CD4-positive, alpha-beta T cell treated with Interleukin-1 beta for 1 hour (primary cell): ENCODE measurements at places on chromosomes 2 and 18.
A peak's percentile ranks its signal among the peaks of the same experiment; 100 is the strongest.

DNA sequence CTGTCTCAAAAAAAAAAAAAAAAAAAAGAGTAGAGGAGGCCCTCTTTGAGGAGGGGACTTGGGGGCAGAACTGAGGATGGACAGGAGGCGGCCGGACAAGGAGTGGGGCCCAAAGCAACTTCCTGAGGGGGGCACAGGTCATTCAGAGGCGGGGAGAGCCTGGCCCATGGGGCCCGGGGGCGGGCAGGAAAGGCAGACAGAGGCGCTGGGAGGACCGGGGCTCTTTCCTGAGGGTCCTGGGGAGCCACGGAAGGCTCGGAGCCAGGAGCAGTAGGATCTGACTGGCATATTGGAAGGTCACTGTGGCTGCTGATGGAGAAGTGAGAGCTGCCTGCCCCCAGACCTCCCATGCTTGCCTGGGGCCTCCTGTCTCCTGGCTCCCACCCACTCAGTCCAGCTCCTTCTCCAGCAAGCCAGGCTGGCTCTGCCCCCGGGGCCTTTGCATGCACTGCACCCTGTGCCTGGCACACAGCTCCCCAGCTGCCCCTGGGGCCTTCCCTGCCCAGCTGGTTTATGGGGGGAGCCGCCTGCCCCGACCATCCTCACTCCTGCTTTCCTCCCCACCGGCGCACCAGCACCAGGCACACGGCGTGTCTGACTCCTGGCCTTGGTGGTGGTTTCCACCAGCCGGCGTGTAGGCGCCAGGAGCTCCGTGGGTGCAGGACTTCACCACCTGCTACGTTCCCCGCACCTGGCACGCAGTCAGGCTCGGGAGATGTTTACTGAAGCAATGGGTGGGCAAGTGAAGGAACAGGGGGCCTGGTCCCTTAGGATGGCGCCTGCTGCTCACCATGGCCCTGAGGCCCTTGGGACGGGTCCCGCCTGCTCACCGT is 5.6 kb downstream of the ESPNL start:
- DNase-seq = no peak

DNA sequence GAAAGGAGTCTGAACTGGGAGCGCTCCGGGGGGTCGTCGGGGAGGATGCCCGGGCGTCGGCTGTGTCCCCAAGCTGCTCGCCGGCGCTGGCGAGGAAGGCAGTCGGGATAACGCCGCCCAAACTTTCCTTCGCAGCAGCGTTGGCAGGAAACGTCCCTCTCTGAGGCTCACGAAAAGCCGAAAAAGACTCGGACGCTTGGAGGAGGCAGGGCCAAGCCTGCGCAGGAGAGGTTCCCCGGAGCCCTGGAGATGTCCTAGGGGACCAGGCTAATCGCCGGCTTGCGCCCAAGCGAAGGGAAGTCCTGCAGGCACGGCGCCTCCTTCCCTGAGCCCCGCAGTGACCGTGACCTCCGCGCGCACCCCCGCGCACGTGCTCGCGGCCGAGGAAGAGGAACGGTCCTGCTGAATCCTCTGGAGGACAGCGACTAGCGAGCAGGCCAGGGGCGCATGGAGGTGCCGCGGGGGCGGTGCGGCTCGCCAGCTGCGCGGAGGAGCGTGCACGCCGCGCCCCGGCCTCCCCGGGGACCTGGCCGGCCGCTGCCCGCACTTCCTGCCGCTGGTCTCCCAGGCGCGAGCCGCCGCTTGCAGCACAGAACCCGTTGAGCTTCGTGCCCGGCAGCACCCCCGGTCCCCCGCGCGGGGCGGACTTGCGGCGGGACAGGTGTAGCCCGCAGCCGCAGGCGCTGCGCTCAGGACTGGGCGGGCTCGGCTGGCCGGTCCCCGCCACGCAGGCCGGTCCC is at the start of gene SH3RF3:
Gene SH3RF3 (plus strand): TSS at position 590 of the 740 bp plus-strand sequence.
- peak; percentile 12 for DNase-seq

- no peak for DNase-seq
Measured at GRCh38 chr2:237406371-237406895, 7.5 kb downstream of the COL6A3 start.

DNA sequence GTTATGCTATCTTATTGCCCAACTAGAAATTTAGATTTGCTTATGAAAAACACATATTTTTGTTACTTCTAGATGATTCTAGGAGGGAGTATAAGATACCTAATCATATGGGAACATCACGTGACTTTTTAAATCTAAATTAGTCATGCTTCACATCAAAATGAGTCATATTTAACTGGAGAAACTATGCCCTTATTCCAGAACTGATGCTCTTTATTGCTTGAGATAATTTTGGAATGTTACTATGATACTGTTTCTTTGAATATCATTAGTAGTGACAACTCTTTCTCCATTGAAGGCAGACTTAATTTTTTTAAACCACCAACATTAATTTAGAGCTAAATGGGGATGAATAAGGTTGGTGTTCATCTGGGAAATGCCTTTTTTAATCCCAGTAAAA is 19.9 kb upstream of the ELAC1 start:
- no peak for DNase-seq

GRCh38 chr18:72820571-72820970 is 47.2 kb downstream of the NETO1 start:
- DNase-seq = no peak

DNA sequence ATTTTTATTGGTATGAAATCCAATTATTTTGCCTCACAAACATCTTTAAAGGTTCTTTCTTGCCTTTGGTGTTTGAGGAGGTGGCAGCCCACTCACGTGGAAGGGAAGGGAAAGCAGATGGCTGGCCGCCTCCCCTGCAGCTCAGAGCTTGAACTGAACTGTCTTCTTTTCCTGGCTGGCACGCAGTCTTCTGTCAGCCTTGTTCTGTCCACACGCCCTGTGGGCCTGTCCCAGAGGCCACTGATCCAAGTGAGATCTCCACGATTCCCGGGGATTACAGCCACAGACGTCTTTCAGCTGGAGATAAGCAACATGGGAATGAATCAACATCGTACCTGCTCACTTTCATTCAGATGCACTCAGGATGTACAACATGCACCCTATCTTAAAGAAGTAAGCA is 73.3 kb downstream of the TMEM18 start:
- DNase-seq = no peak

DNA sequence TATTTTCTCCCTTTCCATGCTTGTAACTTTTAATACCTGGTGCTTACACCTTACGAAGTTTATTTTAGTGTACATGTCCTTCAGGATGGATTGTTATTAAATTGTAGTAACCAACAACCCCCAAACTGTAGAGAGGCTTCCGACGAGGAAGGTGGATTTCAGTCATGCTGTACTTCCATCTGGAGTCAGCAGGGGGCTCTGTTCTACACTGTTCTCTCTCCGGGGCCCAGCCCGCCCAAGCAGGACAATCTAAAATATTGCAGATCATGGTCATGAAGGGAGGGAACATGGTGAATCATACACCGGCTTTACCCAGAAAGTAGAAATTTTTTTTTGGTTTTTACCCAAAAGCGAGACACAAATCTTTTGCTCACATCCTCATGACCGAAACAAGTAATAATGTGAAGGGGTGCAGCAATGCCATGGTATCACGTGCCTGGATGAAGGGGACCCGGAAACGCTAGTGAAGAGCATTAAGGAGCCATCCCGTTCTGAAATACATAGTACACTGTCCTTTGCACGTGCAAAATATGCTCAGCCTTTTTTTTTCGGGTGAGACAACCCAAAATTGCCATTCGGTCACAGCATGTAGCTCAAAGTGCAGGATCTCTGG is 884.8 kb downstream of the EPHA4 start:
- peak; percentile 46 for DNase-seq

DNA sequence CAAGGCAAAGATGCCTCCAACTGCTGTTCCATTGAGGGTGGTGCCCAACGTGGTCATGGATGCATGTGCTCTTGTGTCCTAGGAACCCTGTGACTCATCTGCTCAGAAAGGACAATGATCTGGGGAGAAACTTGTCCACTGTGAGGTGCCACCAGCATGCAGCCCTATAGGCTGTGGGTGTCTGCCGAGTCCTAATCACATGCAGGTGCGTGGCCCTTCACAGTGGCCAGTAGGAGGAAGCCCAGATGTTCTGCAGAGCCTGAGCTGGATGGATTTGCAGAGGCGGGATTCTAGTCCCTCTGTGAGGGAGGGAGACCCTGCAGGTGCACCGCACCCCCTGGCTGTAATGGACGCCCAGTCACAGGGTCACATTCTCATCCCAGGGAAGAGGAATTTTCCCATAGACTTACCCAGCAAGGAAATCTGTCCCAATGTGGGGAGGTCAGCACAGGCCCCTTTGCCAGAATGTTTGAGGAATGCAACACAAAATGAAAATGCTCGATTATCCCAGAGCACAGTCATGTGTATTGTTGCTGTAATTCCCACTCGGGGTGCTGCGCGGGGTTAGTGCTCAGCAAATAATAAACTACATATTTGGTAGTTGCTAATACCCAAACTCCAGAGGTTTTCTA is 13.9 kb downstream of the GDF7 start:
- no peak for DNase-seq

GRCh38 chr2:10382354-10383061 is 65.6 kb downstream of the ODC1 start:
- DNase-seq = peak; percentile 47

GRCh38 chr18:498931-499775 is 1.3 kb downstream of the COLEC12 start:
- DNase-seq = no peak

- DNase-seq = no peak
Measured at GRCh38 chr2:139773720-139774277, 993.6 kb upstream of the NXPH2 start.

DNA sequence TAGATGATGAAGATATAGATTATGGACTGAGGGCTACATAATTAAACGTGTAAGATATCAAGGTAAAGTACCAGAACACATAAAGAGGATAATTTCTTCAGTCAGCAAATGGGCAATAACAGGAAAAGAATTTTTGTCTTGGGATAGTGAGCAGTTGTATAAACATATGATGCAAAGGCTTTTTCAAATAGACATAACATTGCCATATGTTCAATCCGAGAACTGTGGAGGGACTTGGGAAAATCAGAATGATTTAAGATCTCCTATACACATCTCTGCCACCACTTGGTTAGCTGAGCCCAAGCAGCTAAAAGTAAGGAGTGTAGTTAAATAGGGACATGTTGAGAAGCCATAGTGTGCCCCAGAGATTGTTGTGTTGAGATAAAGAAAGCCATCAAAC is 287.6 kb upstream of the ZNF521 start:
- no peak for DNase-seq

DNA sequence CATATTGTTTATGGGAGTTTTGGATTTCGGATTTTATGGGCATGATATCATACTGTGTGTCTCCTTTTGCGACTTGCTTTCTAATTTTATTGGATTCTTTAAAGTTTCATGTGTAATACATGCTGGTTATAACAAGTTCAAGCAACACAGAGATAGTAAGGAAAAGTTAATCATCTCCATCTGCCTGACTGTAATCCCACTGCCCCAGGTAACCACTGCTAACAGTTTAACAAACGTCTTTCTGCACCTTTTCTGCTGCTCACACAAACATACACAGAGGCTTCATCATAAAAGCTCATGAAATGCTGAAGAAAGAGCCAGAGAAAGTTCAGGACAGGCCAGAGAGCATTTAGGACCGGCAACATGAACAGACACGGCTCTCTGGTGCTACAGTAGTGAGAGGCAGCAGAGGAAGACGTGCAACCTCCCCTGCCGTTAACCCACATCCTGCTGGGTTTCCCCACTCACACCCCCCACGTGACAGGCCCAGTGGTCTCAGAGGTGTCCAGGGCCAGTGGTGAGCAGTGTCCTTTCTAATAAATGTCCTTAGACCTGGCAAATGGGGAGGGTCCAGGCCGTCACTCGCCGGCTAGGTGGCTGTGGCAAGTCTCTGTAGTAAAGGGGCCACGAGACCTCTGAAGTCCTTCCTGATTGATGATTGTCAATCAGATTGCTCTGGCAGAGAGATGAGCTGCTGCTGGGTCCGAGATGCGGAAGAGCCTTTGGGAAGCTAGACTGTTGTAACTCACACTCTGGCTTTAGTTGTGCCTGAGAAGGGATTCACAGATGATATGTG is 43.0 kb upstream of the SLC1A4 start:
- DNase-seq = peak; percentile 59

- no peak for DNase-seq
Measured at GRCh38 chr2:6423157-6423556, 442.6 kb downstream of the CMPK2 start.

GRCh38 chr2:48265169-48266030 is 264.6 kb upstream of the STON1 start:
- DNase-seq = no peak

- DNase-seq = no peak
Measured at GRCh38 chr18:10030816-10031541, 117.2 kb downstream of the VAPA start.

DNA sequence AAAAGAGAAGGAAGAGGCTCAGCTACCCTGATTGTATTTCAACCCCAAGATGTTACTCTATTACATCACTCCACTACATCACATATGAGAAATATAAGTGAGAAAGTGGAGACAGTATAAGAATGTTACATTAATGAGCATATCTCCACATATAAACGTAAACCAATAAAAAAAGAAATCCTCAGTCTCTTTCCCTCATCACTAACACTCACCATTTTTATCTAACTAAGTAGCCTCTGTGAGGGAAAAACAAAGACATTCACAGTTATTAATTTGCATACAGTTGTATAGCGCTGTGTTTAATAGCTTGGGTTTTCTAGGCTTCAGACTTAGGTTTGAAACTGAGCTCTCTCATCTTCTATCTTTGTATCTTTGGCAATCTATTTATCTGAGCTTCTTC is 489.1 kb upstream of the LRRTM4 start:
- no peak for DNase-seq

DNA sequence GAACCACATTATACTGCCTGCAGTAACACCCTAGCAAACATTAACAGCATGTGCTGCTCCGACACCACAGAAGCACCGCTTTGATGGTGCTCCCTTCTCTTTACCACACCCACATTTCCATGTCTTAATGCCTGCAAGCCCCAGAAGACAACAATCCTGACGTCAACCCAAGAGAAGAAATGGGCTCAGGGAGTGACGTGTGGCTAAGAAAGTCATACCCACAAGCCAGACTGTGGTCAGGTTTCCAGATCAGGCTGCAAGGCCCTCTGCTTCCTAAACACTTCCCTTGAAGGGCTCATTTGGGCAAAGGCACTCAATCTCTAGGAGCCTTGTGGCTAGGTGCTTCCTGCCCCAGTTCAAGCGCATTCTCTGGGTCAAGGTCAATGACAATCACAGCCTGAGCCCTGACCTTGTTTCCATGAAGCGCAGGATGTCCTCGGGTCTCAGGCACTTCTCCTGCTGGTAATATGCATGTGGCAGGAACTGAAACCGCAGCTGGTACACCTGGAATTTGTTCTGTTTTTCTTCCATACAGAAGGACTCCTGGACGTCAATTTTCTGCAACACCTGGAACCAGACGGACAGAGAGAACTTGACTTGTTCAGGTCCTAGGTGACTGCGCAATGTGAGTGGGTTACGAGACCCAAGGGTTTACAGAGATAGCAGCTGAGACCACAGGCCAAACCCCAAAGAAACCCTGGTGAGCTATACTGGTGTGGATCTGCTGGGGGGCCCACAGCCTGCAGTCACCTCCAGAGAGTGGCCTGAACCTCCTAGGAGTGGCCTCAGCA is 67.2 kb downstream of the POLR1A start:
- peak; percentile 82 for DNase-seq
